Gastrocnemius medialis (tissue), 4 donors: ENCODE measurements at places on chromosomes 16 and 17.

- DNase-seq: peak; percentile 58
Observed at GRCh38 chr16:81189100-81189664, 49.3 kb upstream of the BCO1 start.

DNA sequence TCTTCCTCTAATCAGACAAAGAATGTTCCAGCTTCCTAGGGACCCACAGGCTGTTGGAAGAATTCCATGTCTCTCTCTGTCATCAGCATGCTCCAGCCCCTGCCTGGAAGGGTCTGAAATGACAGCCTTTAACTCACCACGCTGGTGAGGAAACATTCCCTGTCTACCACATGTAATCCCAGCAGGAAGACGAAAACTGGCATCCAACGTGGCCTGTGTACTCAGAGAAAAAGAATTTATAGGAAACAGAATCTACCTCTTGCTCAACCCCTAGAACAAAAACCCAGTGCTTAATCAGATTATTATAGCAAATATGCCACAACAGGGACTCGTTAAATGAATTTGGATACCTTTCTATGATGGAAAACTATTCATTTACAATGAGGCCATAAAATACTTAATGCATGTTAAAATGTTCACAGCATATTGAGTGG is 147.3 kb upstream of the FOXF1 start:
- no peak for DNase-seq

DNA sequence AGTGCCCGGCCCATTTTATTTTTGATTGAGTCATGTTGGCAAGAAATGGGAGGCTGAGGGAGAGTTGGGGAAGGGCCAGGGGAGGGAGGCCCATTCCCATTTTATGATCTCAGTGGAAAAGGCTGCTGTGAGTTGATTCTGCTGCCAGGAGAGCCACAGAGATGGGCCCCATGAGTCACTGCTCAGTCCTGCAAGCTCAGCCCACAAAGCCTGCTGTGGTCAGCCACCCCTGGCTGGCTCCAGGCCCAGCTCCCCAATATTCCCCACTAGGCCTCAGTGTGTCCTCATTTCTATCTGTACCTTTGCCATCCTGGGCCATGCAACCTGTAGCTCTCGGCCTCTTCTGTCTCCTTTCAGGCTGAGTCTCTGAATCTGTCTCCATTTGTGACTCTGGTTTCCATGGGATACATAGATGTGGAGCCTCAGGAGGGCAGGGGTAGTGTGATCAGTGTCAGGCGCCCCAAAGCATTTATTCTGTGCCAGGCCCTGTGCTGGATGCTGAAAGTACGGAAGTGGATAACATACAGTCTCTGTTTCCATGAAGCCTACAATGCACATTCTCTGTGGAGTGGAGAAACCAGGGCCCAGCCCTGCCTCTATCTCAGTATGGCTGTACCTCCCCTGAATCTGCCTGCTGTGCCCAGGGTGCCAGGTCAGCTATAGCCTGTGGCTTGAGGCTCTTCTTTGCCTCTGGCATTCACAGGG is 1.9 kb upstream of the PLEKHG4 start:
- DNase-seq: peak; percentile 38

- DNase-seq: no peak
Observed at GRCh38 chr17:81652906-81653771, 3.2 kb downstream of the PDE6G start.

GRCh38 chr16:6246266-6246665 is 1086.4 kb upstream of the RBFOX1 start:
- DNase-seq: no peak

DNA sequence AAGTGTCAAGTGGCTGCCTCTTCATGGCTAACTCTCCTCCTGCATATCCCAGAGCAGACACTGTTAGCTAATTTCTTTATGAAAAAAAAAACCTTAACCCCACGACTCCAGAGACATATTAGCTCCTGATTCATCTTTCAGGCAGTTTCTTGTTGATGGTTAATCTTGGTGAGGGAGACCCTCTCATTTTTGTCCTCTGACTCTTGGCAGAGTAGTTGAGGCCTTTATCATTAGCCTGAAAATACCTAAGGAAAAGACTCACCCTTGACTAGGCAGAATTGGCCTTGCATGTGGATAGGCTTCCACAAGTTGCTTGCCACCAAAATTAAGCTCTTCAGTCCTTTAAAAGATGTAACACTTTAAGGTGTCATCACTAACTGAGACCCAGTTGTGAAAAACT is 4.0 kb downstream of the CRYBA1 start:
- no peak for DNase-seq

- DNase-seq: no peak
Observed at GRCh38 chr16:74724820-74725549, 24.3 kb upstream of the MLKL start.

GRCh38 chr16:66619534-66620428 is 15.3 kb downstream of the CMTM3 start:
- no peak for DNase-seq

- no peak for DNase-seq
Observed at GRCh38 chr17:81287741-81288430, 7.2 kb downstream of the SLC38A10 start.

DNA sequence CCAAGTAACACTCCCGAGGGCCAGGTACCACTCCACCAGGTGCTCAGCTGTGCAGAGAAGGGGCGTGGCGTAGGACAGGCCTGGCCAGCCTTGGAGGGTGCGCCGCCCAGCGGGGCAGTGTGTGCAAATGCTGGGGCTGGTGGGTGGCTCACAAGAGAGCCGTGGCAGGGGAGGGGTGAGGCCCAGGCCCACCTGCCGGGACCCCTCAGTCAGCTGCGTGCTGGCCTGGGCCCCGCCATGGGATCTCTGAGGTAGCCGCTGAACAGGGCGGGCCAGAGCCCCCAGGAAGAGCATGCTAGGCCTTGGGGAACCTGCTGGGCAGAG is 8.8 kb downstream of the TPSG1 start:
- no peak for DNase-seq

DNA sequence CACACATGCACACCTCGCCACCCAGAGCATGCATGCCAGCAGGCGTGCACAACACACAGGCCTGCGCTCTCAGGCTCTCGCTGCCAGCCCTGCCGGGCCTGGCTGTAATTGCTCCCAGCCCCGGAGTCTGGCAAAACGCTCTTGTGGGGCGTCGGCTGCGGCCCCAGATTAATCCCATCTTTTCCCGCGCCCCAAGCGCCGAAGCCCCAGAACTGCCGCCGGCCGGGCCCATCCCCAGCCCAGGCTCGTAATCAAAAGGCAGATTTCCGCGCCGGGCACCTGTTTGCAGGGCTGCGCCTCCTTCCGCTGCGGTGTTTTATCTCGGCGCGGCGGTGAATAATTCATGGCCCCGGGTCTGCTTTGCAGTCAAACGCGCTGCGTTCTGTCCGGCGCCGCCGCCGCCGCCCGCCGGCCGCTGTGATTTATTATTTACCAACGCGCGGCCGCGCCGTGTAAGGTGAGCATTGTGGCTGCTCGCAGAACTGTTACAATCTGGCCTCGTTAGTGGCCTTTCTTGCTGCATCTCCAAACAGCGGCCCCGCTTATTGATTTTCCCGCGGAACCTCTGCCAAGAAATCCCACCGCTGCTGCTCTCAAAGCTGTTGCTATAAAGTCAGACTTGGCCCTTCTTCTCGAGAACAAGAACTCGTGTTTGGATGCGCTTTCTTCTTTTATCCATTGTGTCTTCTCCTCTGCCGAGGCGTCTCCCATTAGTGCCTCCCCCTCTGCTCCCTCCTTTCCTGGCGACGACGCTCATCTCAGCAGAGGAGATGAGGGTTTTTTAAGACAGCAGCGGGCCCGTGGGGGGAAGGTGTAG is 126.1 kb downstream of the IRX5 start:
- DNase-seq: no peak

- no peak for DNase-seq
Observed at GRCh38 chr16:74291577-74292208, 4.9 kb upstream of the PSMD7 start.

DNA sequence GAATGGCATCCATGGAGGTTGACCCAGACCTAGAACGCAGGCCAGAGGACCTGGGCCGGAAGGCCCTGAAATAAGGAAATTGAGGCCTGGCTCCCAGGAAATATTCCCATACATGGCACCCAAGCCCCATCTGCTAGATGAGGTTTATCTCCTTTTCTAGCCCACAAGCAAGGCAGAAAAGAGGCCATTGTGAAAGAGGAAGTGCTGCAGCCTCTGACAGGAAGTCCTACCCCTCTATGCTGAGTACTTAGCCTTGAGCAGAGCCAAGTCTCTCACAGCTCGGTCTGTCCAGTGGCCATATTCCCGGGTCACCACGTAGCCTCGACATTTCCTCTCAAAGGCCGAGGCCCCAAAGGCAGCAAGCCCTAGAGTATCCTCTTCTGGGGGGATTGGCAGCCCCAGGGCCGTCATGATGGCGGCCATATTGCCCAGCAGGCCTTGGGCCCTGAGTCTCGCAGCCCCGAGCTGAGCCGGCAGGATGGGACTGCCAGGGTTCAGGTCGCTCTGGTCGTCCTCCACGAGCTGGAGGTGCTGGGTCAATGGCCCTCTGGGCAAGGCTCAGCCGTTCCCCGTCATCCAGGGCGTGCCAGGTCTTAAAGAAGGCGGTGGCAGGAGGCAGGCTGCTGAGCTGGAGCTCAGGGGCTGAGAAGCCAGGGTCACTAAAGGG is 7.8 kb downstream of the CTF1 start:
- DNase-seq: no peak

DNA sequence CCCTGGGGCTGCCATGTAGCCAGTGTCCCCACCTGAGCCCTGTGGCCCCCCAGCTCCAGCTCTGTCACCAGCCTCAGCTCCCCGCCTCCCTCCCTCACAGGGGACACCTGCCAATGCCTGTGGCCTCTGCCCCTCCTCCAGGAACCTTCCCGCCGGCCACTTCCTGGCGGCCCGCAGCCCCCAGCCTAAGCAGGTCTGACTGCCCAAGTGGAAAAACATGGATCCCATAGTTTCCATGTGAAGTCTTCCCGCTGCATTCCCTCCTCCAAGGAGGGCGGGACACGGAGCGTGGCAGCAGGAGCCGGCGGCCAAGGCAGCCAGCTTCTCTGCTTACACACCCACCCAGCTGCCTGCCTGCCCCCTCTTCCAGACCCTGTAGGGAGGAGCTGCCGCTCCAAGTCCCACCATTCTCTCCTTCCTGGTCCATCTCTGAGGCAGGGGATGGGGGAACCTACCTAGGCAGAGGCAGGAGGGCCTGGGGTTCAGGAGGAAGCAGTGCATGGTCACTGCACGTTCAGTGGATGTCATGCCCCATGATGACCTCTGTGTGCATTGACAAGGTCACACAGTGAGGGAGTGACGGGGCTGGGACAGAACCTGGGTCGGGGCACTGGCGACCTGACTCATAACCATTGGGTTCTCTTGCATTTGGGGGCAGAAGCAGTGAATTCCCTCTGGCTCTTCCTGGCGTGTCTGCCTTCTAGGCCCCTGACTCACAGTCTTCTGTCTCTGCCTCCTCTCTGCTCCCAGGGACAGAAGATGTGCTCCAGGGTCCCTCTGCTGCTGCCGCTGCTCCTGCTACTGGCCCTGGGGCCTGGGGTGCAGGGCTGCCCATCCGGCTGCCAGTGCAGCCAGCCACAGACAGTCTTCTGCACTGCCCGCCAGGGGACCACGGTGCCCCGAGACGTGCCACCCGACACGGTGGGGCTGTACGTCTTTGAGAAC is 8.7 kb downstream of the VASN start:
- no peak for DNase-seq

DNA sequence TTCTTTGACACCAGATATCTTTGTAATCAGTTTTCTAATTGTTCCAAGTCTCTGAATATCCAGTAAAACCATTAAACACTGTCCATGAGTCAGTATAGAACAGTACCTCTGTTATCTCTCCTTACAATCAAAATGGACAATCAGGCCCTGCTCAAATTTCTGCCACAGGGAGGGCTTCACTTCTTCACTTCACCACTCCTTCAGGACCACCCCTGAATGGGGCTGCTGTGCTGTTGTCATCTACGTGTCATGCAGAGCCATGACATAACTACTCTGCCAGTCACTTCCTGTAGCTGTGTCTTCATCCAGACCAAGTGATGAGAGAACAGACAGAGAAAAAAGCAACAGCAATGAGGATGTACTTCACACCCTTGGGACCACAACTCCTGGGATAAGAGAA is 116.9 kb downstream of the TANC2 start:
- DNase-seq: no peak

DNA sequence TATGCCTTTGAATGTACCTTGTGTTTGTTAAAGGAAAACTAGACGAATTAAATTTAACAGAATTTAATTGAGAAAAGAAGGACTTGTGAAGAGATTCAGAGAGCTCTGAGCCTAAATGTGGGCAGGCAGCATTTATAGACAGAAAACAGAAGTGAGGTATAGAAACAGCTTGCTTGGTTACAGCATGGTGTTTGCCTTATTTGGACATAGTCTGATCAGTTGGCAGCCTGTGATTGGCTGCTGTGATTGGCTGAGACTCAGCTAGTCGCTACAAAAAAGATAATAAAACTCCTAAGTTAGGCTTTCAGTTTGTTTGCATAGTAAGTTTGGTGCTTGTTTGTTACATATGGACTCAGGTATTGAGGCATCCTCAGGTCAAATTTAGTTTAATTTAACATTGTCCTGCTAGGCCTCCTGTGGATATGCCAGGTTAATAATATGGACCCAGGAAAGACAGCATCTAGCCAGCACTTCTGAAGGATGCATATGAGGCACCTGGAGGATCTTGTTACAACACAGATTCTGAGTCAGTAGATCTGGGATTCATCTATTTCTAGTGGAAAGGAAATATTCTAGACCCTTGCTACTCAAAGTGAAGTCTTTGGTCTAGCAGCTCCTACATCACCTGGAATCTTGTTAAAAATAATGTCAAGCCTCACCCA is 43.4 kb downstream of the SLFN5 start:
- no peak for DNase-seq

GRCh38 chr16:57482845-57483545 is 3.3 kb downstream of the DOK4 start:
- no peak for DNase-seq

DNA sequence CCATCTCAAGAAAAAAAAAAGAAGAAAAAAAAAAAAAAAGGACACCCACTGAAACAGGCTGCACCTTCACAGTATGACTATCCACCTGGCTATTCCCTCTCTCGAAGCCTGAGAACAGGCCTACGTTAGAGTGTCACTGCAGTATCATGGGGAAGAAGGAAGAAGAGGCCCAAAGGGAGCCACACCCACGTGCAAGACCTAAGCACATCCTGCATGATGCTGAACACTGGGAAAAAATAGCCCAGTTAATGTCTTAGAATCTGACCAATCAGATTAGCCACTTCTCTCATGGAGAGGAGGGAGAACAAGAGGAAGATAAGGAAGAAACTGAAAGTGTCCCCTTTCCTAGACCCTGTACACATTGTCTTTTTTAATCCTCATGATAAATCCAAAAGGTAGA is 19.5 kb upstream of the MED13 start:
- DNase-seq: no peak

DNA sequence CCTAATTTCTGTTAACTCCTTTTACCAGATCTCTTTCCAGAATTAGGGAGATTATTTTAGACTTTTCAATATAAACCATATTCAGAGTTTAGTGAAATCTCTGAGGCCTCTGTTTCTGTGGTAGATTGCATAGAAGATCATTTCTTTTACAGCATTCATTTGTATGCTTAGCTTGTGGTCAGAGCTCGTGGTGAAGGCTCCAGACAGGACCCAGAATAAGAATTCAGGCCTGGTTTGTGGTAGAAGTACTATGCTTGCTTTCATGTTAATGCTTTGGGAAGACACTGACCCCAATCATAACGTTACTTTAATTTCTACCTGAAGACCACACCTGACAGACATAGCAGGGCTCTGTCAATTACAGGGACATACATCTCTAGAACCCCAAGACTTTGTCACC is 258.1 kb downstream of the FTO start:
- no peak for DNase-seq
